ENCODE measurements at places on chromosomes 5 and 9.

- DNase-seq = no peak
Observed at GRCh38 chr5:116355819-116356601, 218.6 kb downstream of the SEMA6A start.

DNA sequence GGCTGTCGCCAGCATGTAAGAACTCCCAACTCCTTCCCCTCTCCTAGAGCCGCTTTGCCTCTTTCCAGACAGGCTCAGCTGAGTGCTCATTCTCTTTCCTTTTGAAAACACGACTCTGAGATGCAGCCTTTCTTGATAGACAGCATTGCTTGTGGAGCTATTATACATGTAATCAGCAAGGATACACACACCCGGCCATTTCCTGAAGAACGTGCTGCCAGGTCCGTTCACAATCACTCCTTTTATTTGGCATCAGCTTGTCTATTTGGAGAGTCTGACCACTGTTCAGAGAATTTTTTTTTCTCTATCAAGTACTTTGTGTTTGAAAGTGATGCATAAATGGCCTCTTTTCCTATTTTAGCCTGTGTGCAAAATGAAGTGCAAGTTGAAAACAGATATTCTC is 328.7 kb downstream of the MARCHF11 start:
- no peak for DNase-seq

DNA sequence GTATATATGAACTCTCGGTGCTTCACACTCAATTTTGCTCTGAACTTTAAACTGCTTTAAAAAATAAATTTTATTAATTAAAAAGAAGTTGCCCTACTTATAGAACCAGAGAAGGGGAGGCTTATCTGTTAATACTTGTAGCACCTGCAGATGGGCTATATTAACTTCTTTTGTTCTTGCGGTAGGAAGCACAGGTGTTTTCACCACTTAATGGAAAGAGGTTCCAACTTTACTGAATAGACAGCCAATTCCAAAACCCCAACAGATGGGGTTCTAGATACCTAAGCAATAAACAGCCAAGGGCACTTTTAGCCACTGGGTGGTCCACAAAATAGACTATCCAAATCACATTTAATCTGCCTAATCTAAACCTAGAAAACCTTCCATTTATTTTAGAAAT is 65.4 kb downstream of the SSBP2 start:
- no peak for DNase-seq

DNA sequence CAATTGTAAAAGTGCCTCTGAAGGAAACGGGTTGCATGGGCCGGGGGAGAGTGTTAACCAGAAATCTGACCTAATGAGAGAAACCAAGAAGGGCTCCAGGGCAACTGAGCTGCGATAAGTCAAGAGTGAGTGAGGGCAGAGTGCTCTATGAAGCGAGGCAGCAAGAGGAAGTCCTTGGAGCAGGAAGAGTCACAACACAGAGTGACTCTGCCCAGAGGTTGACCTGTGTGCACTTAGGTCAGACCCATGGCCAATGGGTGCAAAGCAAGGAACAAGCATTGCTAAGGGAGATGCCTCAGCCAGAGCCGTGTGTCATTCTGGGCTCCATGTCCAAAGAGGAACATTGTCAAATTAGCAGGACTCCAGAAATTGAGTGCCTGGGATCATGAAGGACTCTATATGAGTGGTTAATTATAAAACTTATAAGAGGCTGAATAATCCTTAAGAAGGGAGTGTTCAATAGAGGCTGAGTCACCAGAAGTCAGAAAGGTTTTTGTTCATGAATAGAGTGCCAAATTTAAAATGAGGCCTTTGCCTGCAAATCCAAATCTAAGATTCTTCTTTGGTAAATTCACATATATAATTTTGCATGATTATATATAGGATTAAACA is 438.5 kb downstream of the MED10 start:
- no peak for DNase-seq

- no peak for DNase-seq
Observed at GRCh38 chr5:76610196-76610595, 13.0 kb downstream of the F2RL2 start.

DNA sequence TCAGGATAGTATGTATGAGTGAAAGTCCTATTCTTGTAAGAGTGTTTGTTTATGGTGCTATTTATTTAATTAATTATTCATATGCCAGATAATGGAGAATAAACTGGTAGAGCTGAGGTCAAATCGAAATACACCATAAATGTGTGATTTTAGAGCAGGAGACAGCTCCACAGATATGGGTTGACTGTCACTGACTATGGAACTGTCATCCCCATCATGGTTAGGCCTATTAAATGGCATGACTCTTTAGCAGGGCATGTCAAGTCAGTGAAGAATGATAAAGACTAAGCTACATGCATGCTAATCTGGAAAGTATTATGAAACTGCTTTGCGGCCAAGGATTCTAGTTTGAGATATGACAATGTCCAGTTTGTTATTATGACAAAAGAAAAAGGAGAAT is 658.6 kb downstream of the ISL1 start:
- no peak for DNase-seq

- DNase-seq = no peak
Observed at GRCh38 chr5:116437351-116437705, 137.3 kb downstream of the SEMA6A start.
